ENCODE measurements at places on chromosomes 7 and 10.
A peak's percentile ranks its signal among the peaks of the same experiment; 100 is the strongest.

DNA sequence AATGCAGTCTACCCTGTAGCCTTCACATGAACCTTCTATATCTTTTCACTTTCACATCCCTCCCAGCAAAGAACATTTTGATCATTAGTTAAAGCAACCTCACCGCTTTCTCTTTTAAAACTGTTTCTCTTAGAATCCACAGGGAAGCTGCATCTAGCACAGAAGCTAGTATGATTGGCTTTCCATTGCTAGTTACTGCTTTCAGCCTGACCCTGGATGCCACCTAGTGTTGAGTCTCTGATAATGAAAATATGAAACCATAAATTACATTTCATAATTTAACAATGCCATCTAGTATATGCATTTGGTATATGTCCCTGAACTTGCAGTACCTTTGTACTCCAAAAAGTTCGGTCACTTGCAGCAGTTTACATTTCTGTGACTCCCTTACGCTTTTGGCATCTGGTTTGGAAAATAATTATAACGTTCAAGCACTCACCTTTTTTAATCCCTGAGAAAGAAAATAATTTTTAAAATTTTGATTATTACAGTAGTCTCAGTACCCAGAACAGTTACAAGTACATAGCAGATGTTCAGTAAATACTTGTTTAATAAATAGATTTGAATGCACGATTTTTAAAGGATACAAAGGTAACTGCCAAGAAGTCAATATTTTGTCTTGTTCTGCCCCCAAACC, 22.7 kb downstream of the CISD1 start:
- peak; percentile 74 for DNase-seq

DNA sequence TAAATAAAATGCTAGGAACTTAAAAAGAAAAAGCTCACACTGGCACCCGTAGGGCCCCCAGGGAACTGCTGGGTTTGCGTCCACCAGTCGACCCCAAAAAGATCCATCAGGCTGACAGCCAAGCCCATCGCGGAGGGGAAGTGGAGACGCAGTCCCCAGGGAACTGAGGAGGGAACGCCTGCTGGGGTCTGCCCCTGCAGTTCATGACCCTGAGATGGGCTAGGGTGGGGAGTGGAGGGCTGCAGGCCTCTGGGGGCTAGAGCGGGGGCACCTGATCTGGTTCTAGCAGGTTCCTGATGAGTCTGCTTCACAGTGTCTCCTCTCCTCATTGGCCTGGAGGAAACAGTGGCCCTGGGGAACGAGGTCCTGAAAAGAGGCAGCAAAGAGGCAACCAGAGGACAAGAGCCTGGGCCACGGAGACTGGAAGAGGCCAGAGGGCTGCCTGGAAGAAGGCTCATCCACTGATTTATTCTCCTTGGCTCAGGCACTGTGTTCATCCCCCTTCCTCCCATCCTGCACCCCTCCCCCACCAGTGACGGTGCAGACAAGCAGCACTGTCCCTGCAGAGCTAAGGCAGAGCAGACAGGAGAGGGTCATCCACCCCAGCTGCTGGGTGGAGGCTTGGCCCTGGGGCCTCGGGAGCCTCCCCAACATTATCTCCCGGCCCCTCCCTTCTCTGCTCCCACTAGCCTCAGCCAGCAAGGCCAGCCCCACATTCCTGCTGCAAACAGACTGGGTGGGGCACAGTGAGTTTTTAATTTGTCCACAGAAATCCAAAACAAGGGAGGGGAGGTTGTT, 24.7 kb upstream of the HSPA12A start:
- no peak for DNase-seq

GRCh38 chr7:101699881-101700823, 71.1 kb upstream of the MYL10 start:
- DNase-seq, result no peak

- no peak for DNase-seq
Observed at GRCh38 chr10:2117641-2118040, 380.3 kb upstream of the ADARB2 start.

- no peak for DNase-seq
Observed at GRCh38 chr10:44182909-44183308, 202.0 kb downstream of the CXCL12 start.

All from ELR (cell line).